ENCODE measurements at places on chromosomes 7 and 10.

DNA sequence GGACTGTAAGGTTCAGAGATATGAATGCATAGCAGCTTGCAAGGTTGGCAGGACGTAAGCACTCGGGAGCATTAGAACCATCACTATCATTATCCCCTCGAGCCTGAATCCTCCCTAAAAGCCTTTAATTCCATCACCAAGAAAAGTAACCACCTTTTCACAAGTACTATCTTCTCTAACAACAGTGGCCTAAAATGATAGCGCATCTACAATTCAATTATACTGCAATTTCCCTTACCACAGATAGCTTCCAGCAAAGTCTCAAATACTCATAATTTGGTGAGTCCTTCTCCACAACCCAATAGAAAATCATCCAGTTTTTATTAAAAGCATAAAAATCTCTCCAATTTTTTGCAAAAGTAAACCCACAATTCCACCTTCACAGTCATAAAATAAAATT lies 42.0 kb downstream of the COL1A2 start:
- no peak for DNase-seq

DNA sequence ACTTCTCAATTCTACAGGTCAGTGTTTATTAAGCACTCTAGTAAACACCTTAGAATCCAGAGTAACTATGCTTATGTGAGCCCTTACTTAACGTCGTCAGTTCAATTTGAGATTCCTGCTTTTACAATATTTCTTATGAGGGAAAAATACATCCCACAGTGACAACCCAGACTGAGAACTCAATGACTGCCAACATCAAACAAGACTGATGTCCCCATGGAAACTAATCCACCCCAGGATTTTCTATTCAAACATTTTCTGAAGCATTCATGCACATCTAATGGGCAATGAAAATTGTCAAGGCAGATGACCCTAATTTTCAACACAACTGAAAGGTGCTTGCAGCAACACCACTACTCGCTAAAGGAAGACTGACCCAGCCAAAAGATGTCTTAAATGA lies 67.0 kb downstream of the ATE1 start:
- no peak for DNase-seq

DNA sequence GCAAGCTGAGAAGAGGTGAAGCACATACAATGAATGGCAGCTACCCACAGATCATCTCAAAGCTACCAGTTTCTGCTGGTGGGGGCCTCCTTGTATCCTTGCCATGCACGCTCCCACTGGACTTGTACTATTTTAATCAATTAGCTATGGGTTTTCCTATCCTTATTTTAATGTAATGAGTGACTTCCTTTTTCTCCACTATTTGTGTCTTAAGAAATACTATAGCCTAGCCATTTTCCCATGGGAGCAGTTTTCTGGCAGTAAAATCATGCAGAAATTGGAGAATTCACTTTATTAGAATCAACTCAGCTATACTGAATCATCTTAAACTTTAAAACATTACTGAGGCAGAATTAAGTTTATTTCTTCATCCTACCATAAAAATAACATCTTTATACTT lies 73.5 kb downstream of the CTNNA3 start:
- no peak for DNase-seq

DNA sequence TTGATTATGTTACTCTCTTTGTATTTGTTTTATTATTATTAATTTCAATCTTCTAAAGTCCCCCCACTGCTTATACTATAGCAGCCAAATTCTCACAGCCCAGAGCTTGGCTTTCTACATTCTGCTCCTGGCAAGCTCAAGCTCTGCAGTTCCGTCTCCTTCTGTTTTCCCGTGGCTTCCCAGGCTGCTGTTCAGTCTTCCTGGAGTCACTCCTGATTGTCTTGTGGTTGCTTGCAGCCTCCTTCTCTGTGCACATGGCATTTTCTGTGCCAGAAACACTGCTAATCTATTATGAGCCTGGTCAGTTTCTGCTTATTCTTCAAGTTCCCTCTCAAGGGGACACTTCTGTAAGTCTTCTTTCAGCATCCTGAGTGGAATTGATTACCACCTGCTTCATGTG lies 533.7 kb upstream of the IGFBP3 start:
- no peak for DNase-seq

GRCh38 chr10:119981826-119982225 lies 89.3 kb downstream of the SEC23IP start:
- DNase-seq, result no peak

DNA sequence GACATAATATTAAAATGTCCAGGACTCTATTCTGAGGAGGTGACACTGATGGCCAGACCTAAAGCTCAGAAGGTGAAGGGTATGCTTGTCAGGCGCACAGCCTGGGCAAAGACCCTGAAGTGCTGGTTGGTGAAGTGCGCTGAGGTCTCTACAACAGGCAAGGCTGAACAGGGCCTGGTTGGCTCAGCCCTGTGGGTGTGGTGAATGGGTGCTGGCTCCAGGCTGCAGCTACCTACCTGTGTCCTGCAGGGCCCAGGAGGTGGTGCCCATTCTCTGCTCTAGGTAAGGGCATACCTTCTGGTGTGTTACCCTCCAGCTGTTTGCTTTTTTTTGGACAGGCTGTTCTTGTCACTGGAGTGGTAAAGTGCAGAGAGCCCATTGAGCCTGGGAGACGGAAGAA lies 85.1 kb downstream of the RAMP3 start:
- no peak for DNase-seq

- no peak for DNase-seq
These were observed 5.5 kb downstream of the ELOVL3 start for GRCh38 chr10:102231357-102232318.

DNA sequence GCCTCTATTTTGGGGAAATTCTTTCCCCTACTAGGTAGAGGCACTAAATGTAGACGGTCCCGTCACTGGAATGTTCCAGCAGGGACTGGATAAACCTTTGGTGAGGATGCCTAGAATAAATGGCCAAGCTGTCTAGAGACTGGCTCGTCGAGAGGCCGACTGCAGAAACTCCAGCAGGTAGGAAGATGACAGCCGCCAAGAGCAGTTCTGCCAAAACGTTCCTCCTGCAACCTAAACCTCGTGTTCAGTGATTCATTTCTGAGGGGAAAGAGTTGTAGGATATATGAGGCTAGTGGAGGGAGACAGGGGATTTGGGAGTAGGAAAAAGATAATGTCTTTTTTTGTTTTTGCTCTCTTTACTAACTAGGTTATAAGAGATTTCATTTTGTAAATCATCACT lies 184.7 kb upstream of the GDF10 start:
- no peak for DNase-seq

DNA sequence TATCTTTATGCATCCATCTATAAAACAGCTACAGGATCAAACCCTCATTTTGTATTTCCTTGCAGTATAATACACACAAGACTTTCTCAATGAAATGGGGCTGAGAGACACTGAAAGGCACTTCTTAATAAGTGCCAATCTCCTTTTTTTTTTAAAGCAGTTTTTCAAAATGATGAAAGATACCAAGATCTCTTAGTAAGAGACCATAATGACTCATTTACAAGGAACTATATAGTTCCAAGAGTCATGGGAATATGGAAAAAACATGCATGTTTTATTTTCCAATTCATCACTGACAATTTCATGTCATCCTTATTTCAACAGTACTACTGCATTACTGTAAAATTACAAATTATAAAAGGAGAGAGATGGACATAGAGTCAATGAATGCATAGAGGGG lies 973.7 kb downstream of the GATA3 start:
- DNase-seq, result no peak

GRCh38 chr10:35635576-35635975 lies 6.5 kb downstream of the FZD8 start:
- DNase-seq, result no peak

DNA sequence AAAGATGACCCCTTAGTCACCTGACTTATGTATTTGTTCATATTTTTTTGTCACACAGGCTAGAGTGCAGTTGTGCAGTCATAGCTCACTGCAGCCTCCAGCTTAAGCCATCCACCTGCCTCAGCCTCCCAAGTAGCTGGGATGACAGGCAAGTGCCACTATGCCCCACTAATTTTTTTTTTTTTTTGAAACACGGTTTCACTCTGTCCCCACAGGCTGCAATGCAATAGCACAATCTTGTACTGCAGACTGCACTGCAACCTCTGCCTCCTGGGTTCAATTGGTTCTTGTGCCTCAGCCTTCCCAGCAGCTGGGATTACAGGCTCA lies 1.8 kb downstream of the MBLAC1 start:
- no peak for DNase-seq

DNA sequence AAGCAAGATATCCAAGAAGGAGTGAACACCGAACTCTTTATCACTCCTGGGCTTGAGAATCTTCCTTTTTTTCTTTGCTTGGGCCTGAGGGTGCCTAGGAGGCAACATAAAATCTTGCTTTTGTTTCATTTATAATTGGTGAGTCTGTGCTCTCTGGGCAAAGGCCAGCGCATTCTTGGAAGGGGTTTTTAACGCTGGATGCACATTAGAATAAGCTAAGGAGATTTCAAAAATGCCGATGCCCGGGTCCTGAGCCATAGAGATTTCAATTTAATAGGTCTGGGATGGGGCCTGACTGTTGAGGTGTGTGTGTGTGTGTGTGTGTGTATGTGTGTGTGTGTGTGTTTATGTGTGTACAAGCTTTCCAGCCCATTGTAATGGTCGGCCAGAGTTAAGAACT lies 62.0 kb upstream of the SORCS3 start:
- DNase-seq, result no peak

DNA sequence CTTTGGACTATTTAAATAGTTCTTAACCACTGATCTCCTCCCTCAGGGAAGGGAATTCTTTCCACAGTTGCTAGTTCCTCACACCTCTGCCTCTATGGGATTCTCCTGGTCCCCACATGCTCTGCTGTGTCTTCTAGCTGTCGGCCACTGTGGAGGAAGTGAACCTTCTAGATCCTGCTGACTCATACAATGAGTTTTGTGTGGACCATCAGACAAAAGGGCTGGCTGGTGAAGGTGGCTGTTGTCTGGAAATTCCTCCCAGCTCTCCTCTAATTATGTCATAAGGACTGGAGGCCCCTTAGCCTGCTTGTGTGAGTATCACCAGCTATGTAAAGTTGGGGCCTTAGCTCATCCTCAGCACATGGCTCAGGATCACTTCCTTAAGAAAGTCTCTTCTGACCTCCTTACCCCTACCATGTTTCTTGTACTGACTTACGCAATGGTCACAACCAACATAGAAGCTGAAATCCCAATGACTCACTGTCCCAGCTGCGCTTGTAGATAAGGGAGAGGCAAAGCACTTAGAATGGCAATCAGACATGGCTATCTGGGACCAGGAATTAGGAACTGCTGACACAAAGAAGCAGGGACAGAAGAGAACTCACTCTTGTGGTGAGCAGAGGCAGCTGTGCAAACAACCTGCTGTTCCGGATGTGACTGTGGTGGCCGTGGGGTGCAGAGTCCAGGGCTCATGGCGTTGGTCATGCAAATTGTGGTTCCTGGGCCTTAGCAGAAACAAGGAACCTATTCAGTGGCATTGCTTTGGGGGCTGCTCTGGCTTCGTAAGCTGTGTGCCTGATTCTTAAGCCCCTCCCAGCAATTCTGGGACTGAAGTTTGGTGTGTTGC lies 2.5 kb upstream of the MACC1 start:
- DNase-seq, result peak; percentile 83

- DNase-seq, result no peak
These were observed 82.6 kb upstream of the ELMO1 start for GRCh38 chr7:37531225-37531624.

DNA sequence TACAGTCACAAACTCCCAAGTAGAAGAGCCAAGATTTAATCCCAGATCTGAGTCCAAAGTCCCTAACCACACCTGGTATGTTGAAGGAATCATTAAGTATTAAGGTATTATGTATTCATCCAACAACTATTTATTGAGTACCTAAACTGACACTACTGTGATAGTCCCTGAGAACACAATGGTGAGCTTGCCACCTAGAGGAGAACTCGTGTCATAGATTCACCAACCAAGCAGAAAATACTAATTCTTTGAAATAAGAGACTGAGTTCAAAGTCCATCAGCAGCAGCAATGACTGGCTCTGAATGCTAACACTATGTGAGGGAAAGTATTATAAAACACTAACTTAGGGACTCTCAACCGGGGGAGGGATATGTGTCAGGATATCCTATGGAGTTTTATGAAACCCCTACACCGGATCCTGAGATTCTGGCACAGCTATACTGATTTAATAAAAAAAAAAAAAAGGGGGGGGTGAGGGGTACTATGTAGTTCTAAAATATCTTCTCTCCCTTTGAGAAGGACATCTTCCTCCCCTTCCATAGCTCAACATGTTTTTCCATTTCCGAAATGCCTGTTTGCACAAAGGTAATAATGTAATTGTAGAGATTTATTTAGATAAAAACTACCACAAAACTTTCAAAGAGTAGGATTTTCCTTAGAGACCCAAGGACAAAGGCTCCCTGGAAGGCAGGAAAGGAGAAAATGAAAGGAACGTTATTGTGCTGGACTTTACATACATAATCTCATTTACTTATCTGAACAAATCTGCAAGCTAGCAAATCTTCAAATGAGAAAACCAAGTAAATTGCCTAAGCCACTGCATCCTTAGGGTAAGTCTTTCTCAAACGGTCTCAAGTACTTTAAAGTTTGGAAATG lies 1.6 kb downstream of the NCOA4 start:
- no peak for DNase-seq

GRCh38 chr7:103116991-103117390 lies 31.9 kb downstream of the NAPEPLD start:
- DNase-seq, result no peak

DNA sequence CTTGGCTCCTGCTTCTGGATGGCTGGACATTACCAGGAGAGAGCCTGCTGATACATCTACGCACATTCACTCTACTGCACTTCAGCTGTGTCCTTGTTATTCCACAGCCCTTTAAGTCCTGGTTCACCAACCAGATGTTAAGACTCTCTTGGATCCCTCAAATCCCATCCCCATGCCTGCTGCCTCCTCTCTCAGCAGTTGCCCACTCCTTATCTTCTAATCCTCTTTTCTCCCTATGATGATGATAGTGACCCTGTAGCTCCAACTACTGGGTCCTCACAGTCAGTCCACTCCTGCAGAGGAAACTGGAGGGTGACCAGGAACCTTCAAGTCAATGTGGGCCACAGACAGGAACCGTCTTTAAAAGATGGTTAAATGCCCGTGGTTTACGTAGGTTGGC lies 96.3 kb upstream of the PDCD4 start:
- no peak for DNase-seq

DNA sequence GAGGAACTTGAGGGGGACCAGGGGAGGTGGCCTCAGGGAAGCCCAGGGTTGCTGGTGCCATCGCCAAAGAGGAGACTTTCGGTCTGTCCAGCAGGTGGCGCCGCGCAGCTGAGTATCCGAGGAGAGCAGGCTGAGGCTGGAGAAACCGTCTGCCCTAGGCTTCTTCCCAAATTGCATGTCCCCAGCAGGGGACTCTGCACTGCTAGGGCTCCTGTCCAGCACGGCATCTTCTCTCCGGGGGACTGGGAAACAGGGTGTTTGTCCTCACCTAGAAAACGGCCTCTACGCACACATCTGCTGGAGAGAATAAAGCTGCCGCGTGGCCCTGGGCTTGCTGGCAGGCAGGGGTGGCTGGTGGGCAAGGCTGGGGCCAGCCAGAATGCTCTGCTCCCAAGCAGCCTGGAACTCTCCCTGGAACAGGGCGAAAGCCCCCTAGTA lies 161.9 kb downstream of the SH2D4B start:
- peak; percentile 95 for DNase-seq

GRCh38 chr7:132568962-132569361 lies 7.3 kb downstream of the PLXNA4 start:
- DNase-seq, result no peak

GRCh38 chr10:33008499-33009243 lies 50.6 kb upstream of the ITGB1 start:
- DNase-seq, result no peak

- no peak for DNase-seq
These were observed 6.9 kb upstream of the VGF start for GRCh38 chr7:101172005-101172853.

Measured in posterior vena cava (tissue), 2 donors.